Activated gamma-delta T cell (primary cell): ENCODE measurements at places on chromosomes 1 and 21.

DNA sequence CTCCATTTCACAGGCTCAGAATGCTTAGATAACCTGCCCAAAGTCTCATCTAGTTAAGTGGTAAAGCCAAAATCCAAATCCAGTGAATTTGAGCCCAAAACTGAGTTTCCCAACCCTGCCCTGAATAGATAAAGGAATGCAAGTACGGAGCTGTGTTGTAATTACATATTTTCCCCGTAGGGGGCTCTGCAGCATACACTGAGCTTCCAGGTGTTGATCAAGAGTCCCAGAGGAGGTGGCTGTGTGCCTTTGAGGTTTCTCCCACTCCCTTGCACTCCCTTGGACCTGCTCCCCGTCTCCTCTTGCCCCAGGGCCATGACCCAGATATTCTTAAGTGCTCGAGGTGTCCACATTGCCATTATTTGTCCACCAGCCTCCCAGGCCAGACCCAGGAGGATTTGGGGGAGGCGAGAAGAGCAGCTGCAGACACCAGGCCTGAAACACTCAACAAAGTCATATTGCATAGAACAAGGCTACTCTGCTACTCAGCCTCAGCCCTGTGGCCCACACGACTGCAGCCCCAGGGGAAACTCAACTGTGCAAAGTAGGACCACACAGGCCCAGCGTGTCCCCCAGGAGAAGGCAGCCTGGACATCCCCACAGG lies 18.4 kb upstream of the LY9 start:
- no peak for DNase-seq

- DNase-seq: no peak
Observed at GRCh38 chr1:78676347-78676982, 26.8 kb downstream of the IFI44 start.

GRCh38 chr1:26529655-26530409 lies at the start of gene RPS6KA1:
Gene RPS6KA1, plus strand, starts transcription at chr1:26529761. Its CDS starts 160 bp downstream, at chr1:26529921.
- peak; percentile 57 for DNase-seq

DNA sequence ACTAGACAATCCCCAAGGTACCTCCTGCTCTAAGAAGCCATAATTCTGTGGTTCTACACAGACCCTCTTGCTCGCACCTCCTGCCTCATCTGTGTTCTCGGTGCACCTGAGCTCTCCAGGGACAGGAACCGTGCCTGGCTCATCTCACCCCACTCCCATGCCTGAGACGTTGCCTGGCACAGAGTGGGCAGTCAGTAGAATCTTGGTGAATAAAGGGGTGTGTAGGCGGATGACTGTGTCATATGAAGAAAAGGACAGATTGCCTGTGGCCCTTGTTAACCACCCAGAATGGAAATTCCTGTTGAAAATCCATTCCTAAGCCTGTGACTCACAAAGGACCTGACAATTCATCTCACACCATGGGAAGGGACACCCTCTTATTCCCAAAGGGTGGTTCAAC lies 92.9 kb downstream of the KCNN3 start:
- no peak for DNase-seq

DNA sequence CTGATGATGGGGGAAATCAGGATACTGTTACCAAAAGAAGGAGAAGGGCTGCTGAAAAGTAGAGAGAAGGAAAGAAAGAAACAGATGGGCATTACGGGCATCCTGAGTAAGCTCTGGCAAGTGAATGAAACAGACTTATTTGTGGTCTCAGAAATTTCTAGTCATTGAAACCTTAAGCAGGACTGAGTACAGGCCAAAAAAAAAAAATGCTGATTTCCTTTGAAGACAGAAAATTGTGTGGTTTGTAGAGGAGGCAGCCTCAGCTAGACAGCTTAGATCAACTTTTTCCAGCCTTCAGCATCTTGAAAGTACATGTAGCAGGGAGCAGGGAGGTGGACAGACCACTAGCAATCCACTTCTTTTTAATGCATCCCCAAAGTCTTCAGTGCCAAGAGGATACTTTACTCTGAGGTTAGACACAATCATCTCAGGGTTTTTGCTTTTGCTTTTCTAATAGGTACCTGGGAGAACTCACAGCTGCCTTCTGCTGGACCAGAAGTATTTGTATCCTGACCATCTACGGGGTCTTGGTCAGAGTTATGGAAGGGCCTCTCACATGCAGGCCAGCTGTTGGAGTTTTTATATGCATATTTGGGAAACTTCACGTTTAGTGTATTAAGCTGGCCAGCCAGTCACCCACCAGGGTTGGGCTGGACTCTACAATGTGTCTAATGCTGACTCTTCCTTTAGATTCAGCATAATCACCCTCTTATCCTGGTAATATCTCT lies 10.6 kb upstream of the CAPZB start:
- DNase-seq: no peak
